T1000 (cell line): ENCODE measurements at places on chromosomes 5 and 9.

DNA sequence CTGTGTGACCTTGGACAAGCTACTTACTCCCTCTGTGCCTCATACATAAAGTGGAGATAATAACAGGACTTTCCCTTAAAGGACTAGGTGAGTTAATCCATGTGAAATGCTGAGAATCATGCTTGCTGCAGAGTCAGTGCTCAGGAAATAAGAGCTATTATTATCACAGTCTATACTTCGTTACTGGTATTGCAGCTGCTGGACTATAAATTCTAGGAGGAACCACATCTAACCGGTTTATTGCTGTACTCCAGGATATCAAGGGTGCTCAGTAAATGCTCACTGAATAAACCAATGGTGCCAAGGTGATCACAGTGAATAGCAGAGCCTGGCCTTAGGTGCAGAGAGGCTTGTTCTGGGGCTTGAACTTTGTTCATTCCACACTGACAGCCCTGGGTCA lies 69.3 kb downstream of the HSPA4 start:
- DNase-seq: no peak

DNA sequence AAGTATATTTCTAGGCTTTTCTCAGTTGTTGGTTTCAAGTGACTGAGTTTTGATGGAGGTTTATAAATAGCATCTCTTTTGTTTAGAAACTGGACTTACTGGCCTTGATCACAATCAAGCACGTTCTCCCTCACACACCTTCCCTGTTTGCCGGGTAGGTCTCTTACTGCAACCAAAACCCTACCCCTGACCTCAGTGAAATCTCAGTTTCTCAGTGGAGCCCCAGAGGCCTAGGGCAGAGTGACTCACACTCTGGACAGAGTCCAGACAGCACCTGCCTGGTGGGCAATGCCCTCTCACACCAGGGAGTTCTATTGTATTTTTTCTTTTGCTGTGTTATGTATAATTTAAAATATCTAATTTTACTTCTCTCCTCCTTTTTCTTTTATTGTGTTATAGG lies 48.4 kb upstream of the EPB41L4B start:
- no peak for DNase-seq

- DNase-seq: no peak
Measured at GRCh38 chr5:32342656-32343055, 29.9 kb upstream of the MTMR12 start.

- no peak for DNase-seq
Measured at GRCh38 chr5:105695941-105696340, 1974.8 kb downstream of the EFNA5 start.

- DNase-seq: no peak
Measured at GRCh38 chr9:80294955-80295354, 723.2 kb downstream of the TLE4 start.

- no peak for DNase-seq
Measured at GRCh38 chr9:101326035-101326434, 58.8 kb downstream of the BAAT start.

DNA sequence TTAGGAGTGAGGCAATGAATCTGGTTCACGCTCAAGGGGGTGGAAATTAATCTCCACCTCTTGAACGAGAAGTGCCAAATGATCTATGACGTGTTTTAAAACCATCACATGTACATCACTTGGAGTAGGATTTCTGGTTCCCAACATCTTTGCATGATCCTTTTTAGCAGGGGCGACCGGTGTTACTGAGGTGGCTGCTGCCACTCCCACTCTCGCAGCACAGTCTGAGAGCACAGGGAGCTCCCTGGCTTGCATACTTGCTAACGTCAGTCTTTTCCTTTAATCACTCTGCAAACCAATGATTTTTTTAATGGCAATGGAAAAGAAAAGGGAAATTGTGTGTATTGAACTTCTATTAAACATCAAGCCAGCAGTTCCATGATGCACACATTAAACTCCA lies 624.4 kb downstream of the IRX1 start:
- no peak for DNase-seq

DNA sequence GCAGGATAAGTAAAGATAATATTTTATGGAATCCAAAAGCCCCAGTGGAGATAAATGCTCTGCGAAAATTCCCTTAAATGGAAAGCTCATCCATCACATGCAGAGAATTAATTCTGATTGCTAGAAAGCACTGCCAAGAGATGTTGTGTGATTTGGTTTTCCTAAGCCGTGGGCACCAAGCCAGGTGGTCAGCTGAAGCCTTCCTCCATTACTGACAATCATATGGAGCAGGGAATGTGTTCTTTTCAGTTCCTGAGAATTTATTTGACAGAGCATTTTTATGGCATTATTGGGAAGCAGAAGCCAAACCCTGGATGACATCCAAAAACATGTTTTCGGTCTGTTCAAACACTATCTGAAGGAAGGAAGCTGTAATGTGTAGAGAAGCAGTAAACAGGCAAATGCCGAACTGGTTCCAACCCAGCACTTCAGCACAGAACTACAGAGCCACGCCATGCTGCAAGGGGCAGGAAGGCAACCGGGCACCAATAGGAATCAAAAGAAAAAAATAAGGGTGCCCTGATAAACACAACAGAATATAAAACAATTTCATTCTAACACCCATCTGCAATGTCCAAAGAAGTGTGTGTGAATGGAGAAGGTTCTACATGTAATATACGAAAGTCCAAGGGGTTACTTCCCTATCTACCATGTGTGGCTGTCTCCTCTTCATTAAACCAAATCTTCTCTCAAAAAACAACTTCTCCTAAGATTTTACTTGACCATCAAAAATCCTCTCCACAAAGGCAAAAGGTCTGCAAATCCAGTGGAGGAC lies 12.3 kb downstream of the ARSB start:
- no peak for DNase-seq

- DNase-seq: no peak
Measured at GRCh38 chr9:129803676-129804060, 684 bp downstream of the TOR1B start.

DNA sequence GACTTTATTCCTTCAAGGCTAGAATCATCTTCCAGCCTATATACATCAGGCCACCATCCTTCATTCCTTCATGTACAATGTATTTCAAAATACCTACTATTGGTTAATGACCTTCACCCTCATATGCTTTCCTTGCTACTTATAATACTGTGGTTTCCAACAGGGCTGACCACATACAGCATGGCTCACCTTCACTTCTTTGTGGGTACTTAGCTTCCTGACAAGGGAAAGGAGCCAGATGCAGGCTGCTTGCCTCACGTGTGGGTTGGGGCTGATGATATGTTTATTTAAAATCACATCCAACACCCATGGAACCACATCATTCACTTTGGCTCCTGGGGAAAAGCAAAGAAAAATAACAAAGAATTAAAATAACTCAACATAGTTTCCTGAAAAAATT lies 63.9 kb upstream of the OR2K2 start:
- no peak for DNase-seq

DNA sequence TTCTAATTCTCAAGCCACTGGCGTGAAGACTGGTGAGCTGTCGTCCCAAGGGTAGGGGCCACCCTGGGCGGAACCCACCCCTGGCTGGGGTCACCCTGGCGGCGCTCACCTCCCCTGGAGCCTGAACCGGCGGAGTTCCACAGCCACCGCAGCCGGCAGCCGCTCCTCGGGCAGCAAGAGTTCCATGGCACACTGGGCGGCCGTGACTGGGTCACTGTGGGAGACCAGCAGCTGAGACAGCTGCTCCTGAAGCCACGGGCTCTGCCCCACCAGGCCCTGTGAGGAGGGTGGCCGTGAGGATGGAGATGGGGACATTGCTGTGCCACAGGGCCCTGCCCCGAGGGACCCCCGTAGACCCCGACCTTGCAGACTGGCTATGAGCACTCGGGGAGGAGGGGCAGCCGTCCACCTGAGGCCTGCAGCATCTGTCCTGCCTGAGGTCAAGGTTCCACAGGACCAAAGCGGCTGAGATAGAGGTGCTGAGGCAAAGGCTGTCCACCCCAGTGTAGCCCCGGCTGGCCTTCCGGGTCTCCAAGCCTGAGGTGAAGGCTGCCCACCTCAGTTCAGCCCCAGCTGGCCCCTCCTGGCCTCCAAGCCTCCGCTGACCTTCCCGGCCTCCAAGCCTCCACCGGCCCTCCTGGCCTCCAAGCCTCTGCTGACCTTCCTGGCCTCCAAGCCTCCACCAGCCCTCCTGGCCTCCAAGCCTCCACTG lies 50.6 kb upstream of the NRARP start:
- no peak for DNase-seq

DNA sequence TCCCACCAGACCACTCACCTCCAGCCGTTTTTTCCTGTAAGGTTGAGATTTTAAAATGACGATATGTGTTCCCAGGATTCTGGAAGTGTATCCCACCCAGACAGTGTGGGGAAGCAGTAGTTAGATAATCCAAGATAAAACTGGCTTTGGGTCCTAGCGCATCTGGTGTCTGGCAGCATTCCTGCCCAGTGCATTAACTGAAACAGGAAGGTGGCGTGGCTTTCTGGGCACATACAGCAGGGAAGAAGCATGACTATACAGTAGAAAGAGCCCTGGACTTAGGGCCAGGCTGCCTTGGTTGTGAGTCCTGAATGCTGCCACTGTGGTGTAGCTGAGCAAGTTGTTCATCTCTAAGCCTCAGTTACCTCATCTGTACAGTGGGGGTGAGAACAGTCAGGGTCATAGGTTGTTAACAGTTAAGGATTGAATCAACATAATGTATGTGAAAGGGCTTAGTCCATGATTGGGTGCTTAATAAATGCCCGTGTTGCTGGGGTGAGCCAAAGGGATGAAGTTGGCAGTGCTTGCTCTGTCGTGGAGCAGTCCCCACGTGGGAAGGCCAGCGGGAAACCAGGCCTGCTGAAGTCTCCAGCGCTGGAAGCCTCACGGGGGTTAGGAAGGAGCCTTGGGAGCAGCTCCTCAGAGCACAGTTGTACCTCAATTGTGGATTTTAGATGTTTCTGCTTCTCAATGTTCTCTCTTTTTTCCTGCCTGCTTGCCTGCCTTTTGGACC lies 18.0 kb downstream of the CLTA start:
- no peak for DNase-seq

DNA sequence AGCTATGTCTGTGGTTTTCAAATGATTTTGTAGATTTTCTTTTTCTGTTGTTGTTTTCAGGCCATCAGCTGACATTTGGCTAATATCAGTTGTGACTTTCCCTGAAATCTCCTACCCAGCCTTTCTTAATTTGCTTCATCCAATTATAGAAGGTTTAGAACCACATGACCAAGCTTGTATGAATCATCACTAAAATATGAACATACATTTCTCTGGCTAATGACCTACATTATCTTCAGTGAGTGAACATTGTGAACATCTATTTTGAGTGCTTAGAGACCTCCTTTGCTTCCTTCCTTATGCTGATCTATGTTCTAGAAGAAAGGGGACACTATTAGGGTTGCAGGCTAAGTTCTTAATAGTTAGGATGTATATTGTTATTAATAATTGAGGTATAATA lies 532.5 kb downstream of the RAB3C start:
- no peak for DNase-seq

DNA sequence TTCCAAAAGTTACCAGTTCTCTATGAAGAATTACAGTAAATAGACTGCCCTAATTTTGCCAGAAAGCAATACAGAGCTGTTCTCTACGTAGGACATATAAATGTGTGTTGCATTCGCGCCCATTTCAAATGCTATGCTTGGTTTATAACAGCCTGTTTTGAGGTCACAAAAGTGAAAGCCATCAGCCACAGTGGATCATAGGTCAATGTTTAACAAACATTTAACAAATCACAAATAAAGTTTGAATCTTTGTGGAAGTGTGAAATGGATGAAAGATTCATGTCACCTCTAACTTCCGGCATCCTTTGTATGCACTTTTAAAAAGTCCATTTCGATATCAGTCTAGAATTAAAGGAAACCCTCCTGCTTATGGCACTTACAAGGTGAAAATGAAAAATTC lies 371.3 kb downstream of the GLIS3 start:
- DNase-seq: no peak

- no peak for DNase-seq
Measured at GRCh38 chr5:163916376-163916775, 411.0 kb downstream of the MAT2B start.

- no peak for DNase-seq
Measured at GRCh38 chr9:38000735-38001134, 68.3 kb downstream of the SHB start.

- no peak for DNase-seq
Measured at GRCh38 chr9:2356041-2356790, 265.4 kb upstream of the VLDLR start.

- DNase-seq: no peak
Measured at GRCh38 chr5:151480384-151481293, 33.2 kb downstream of the SLC36A1 start.

GRCh38 chr5:89878140-89879132 lies 531.1 kb downstream of the CETN3 start:
- peak; percentile 49 for DNase-seq

DNA sequence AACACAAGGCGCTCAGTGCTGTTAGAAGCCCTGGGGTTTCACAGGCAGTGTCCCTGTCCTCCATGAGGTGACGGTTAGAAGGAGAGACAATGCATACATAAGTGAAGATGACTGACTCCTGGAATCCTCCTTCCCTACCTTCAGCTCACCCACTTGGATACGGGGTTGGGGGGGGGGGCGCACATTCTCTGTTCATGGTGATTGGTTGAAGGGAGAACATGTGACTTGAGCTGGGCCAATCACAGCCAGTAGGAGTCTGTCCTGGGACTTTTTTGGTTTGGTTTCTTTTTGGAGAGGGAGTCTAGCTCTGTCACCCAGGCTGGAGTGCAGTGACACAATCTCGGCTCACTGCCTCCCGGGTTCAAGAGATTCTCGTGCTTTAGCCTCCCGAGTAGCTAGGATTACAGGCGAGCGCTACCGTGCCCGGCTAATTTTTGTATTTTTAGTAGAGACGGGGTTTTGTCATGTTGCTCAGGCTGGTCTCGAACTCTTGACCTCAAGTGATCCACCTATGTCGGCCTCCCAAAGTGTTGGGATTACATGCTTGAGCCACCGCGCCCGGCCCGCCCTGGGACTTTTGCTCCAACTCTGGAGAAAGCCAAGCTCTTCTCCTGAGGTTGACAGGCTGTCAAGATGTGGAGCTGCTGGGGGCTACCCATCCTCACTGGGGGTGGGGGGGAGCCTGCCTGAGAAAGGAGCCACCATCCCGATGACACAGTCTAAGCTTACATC lies 30.8 kb downstream of the SH3PXD2B start:
- DNase-seq: no peak

DNA sequence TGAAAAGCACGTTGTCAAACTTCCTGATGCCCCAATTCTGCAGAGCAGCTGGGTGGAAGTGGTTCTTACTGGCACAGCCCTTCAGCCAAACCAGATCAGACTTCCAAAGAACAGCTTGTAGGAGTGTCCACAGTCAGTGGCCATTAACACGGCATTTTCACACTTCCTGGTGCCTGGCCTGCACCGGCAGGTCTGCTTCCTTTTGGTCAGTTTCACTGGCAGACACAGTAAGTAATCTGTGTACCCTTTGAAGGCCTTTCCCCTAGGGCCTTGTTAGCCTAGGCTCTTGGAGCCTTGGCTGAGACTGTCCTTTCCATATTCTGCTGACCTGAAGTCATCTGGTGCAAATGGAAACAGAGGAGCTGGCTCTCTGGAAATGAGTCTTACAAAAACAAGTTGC lies 297.5 kb upstream of the TNC start:
- no peak for DNase-seq

- DNase-seq: no peak
Measured at GRCh38 chr5:66540078-66540477, 56.1 kb upstream of the MAST4 start.

- DNase-seq: peak; percentile 22
Measured at GRCh38 chr9:72315510-72316311, 49.3 kb downstream of the ZFAND5 start.
